Osteocyte (in vitro differentiated cells): ENCODE measurements at places on chromosomes 4 and X. TPM values are rescaled to one million over a fixed set of nuclear protein-coding genes. Genes with fewer than 3 reads are reported as not detected.

The MAGEC2 gene
- not detected in 2 replicates for total RNA-seq

DNA sequence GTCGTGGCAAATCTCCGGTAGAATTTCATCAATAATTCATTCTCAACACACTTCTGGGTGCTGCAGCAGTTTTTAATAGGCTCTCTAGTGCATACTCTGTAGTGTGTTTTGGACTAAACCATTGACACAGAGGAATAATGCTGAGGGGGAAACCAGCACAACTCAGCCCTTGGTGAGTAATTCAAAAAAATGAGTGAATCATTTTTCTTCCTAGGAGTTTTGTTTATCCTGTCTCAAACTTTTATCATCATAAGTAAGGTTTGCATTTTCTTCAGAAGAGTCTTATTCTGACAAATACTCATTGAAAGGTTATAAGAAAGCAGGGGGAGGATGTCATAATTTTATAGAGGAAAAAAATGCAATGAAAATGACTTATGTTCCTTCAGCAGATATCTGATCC is 2542.7 kb downstream of the PCDH7 start:
- H3K4me3 ChIP-seq: no peak overlapping the region
- peaks cover 18% of the 10 kb centered on the region for H3K4me1 ChIP-seq
- H3K27ac ChIP-seq: peak overlapping the region; percentile 62
- no peak for DNase-seq

- peak overlapping the region; percentile 73 for H3K27ac ChIP-seq
- peaks cover 53% of the 10 kb centered on the region for H3K36me3 ChIP-seq
- no peaks in the 10 kb centered on the region for H3K27me3 ChIP-seq
Measured at GRCh38 chr4:147547314-147548056, 66.6 kb downstream of the EDNRA start.

DNA sequence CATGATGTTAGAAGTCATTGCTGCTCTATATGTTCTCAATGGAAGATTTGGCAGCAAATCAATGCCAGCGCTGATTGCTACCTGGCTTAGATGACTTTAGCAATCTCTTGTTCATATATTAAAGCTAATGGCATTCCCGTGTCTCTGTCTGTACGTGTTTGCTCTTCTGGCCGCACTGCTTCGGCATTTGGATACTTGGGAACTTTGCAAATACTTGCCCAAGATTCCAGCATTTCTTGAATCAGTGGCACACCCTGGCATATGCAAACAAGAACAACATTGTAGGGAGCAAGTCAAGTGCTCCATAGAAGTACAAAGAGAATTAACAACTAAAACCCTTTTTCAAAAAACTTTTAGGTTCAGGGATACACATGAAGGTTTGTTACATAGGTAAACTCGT is 128.9 kb upstream of the TMEM164 start:
- H3K4me1 ChIP-seq: peaks cover 5% of the 10 kb centered on the region
- H3K36me3 ChIP-seq: no peaks in the 10 kb centered on the region
- no peak overlapping the region for H3K27ac ChIP-seq
- H3K27me3 ChIP-seq: no peaks in the 10 kb centered on the region

The CASP3 gene
- total RNA-seq: 28.2 and 33.3 TPM in 2 replicates

DNA sequence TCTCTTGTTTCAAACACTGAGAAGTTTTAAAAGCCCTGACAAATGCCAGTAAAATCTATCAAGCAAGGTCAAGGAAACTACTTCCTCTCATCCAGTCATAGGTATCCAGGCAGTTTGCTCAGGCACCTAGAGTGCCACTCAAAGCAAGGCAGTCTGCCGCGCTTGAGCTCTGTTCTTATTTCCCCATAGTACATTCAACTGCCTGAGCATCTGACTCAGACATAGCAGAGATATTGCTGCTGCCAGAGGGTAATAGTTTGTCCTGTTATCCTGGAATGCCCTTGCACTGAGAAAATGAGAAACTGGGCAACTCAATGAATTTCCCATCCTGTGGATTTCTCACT is 16.1 kb upstream of the ATP8A1 start:
- H3K27me3 ChIP-seq: peaks cover 40% of the 10 kb centered on the region
- DNase-seq: no peak
- no peaks in the 10 kb centered on the region for H3K36me3 ChIP-seq
- no peak overlapping the region for H3K27ac ChIP-seq
- H3K4me3 ChIP-seq: no peak overlapping the region
- H3K4me1 ChIP-seq: no peaks in the 10 kb centered on the region

DNA sequence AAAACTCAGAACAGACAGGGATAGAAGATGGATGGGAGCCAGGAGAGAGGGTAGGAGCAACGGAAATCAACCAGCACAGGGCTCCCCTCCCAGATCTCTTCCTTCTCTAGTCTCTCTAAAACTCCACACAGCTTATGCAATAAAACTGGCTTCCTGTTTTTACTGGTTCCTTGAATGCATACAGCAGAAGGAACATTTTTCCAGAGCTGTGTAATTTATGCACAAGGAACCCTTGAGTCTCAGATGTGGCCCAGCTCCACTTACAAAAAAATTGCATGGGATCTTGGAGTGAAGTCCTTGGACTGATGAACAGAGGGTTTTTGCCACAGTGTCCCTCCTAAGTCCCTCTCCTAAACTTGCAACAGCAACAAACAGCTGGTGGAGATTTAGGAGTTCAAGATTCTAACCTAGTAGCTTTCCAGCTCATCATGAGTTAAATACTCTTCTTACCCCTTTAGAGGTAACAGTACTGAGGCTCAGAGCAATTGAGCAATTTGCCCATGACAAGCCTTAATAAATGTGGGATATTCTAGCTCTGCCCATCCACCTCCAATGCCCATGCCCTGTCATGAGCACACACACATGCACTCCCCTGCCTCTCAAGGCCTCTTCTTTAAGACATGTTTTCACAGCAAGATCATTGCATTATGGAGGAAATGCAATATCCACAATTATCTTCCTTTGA is 18.4 kb upstream of the CC2D2A start:
- no peaks in the 10 kb centered on the region for H3K36me3 ChIP-seq
- H3K27ac ChIP-seq: peak overlapping the region; percentile 78
- H3K4me3 ChIP-seq: no peak overlapping the region
- H3K4me1 ChIP-seq: peaks cover 29% of the 10 kb centered on the region
- H3K27me3 ChIP-seq: no peaks in the 10 kb centered on the region

DNA sequence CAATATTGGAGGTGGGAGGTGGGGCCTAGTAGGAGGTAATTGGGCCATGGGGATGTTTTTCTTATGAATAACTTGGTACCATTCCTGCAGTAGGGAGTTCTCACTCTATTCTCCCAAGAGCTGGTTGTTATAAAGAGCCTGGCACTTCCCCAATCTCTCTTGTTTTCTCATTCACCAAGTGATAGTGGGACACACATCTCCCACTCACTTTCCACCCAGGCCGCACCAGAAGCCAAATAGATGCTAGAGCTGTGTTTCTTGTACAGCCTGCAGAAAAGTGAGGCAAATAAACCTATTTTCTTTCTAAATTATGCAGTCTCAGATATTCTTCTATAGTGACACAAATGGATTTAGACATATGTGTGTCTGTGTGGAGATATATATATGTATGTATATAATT is 117.6 kb downstream of the ANKRD50 start:
- peaks cover 3% of the 10 kb centered on the region for H3K36me3 ChIP-seq
- H3K4me3 ChIP-seq: no peak overlapping the region
- no peak for DNase-seq
- H3K27ac ChIP-seq: no peak overlapping the region

GRCh38 chrX:129115104-129115503 is 408.2 kb downstream of the SMARCA1 start:
- no peak overlapping the region for H3K27ac ChIP-seq
- H3K36me3 ChIP-seq: no peaks in the 10 kb centered on the region
- H3K27me3 ChIP-seq: no peaks in the 10 kb centered on the region

GRCh38 chrX:109270580-109271484 is 211.1 kb downstream of the GUCY2F start:
- DNase-seq: no peak
- no peaks in the 10 kb centered on the region for H3K4me1 ChIP-seq
- H3K27me3 ChIP-seq: peaks cover 6% of the 10 kb centered on the region

DNA sequence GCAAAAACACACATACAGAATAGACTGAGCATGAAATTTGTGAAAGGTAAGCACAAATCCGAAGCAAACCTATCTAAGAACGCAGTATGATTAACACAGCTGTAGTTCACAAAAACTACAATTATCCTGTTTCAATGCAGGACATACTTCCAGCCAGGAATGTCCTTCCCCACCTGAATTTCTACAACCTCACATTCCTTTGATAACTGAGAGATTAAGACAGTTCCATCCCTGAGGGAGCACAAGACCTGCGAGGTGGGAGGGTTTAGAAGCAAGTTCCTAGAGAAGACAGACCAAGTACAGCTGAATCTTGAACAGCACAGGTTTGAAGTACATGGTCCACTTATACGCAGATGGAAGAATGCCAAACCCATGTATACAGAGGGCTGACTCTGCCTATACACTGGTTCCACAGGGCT is 10.6 kb downstream of the ABCG2 start:
- no peak overlapping the region for H3K27ac ChIP-seq
- H3K4me1 ChIP-seq: no peaks in the 10 kb centered on the region
- no peaks in the 10 kb centered on the region for H3K36me3 ChIP-seq

GRCh38 chrX:2767631-2768455 is 16.0 kb downstream of the XG start:
- no peaks in the 10 kb centered on the region for H3K4me1 ChIP-seq
- H3K36me3 ChIP-seq: no peaks in the 10 kb centered on the region
- no peak overlapping the region for H3K27ac ChIP-seq

- no peak overlapping the region for H3K4me3 ChIP-seq
- no peaks in the 10 kb centered on the region for H3K36me3 ChIP-seq
- peak overlapping the region; percentile 25 for H3K27ac ChIP-seq
- no peak for DNase-seq
- H3K27me3 ChIP-seq: no peaks in the 10 kb centered on the region
Measured at GRCh38 chr4:156169011-156169410, 215.3 kb upstream of the CTSO start.

The CENPVL1 gene
- total RNA-seq: not detected in 2 replicates

GRCh38 chr4:41280010-41280409 is 23.3 kb downstream of the UCHL1 start:
- no peaks in the 10 kb centered on the region for H3K4me1 ChIP-seq
- no peak overlapping the region for H3K4me3 ChIP-seq
- H3K36me3 ChIP-seq: no peaks in the 10 kb centered on the region
- H3K27ac ChIP-seq: no peak overlapping the region
- peaks cover 2% of the 10 kb centered on the region for H3K27me3 ChIP-seq

GRCh38 chrX:87706134-87706533 is 188.5 kb downstream of the KLHL4 start:
- no peak for DNase-seq
- H3K4me3 ChIP-seq: no peak overlapping the region
- H3K4me1 ChIP-seq: no peaks in the 10 kb centered on the region
- no peak overlapping the region for H3K27ac ChIP-seq

GRCh38 chr4:95548738-95549245 is at the start of gene UNC5C:
Gene UNC5C, minus strand, starts transcription at chr4:95548973.
- H3K27ac ChIP-seq: peak within 1 kb of the TSS; percentile 29
- H3K36me3 ChIP-seq: no peaks in the 10 kb centered on the region
- peaks cover 17% of the 10 kb centered on the region for H3K4me1 ChIP-seq
- H3K4me3 ChIP-seq: peak within 1 kb of the TSS; percentile 83
- no peak for DNase-seq
